ENCODE measurements at places on chromosomes 5 and 9.

GRCh38 chr5:33074548-33074947 is 363.4 kb downstream of the NPR3 start:
- no peak for DNase-seq

- no peak for DNase-seq
Observed at GRCh38 chr9:78562021-78562420, 265.1 kb downstream of the PSAT1 start.

- no peak for DNase-seq
Observed at GRCh38 chr9:121833061-121833460, 181.6 kb downstream of the DAB2IP start.

- DNase-seq, result no peak
Observed at GRCh38 chr5:4159681-4160080, 564.0 kb downstream of the IRX1 start.

- DNase-seq, result no peak
Observed at GRCh38 chr5:540906-541538, 16.8 kb upstream of the SLC9A3 start.

- no peak for DNase-seq
Observed at GRCh38 chr5:172602783-172603231, 38.3 kb upstream of the NEURL1B start.

- no peak for DNase-seq
Observed at GRCh38 chr5:175246889-175247520, 197.0 kb downstream of the DRD1 start.

- no peak for DNase-seq
Observed at GRCh38 chr9:104090578-104090977, 3.5 kb upstream of the SMC2 start.

DNA sequence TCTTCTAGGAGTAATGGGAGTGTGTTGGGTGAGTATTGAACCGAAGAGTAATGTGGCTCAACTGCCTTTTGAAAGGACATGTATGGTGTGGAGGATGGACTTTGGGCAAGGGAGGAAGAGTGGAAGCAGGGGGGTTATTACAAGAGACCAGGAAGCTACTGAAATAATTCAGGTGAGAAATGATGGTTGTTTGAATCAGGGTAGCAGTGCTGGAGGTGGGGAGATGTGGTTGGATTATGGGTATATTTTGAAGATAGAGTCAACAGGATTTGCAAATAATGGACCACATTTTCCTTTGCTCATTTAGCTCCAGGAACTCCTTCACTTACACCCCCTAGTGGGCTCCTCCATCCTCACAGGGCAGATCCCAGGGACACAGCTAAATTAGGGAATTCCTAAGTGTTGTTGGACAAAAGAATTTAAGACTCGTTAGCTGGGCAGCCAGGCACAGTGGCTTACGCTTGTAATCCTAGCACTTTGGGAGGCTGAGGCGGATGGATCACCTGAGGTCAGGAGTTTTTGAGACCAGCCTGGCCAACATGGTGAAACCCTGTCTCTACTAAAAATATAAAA is 1.2 kb upstream of the SLC4A9 start:
- no peak for DNase-seq

GRCh38 chr5:82784521-82784920 is 292.7 kb downstream of the TMEM167A start:
- DNase-seq, result no peak

DNA sequence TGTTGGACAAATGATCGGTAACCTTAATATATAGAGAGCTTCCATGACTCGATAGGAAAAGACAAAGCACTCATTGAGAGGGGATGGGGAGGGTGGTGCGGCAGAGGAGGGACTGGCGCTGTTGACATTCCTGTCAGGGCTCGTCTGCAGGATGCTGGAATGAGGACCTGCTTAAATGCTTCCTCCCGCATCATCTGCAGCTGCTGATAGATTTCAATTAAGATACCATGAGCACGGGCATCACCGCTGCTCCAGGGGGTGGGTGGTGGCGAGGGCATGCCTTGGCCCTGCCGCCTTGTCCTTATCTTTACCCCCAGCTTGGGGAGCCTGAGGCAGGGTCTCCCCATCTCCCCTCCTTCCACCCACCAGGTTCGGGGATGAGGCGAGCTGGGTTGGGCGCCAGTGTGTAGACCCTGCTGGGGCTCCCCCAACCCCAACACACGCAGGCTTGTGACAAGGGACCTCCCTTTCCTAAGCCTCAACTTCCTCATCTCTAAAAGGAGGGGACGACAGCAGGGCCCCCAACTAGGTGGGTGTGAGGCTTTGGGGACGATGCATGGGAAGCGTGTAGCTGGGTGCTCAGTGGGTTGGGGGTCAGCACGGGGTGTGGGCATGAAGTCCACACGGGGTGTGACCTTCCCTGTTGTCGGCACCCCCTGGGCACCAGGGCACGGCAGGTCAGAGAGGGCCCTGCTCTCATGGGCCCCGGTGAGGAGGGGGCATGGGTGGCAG is 11.7 kb upstream of the QRFP start:
- no peak for DNase-seq

DNA sequence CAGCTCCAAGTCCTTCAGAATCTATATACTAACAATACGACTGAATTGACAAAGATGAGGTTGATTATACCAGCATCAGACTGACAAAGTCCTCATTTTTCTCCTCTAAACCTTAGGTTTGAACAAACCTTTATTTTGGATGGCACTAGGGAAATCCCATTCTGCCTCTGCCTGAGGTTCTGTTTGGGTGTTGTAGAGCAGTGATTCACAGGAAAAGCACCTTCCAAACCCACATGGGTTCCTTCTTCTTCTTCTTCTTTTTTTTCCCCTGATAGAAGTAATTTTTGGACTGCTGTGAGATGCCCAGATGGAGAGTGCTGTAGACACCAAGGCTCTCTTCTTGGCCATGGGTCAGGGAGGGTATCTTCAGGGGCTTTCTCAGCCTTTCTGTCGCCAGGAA is 164.9 kb upstream of the PAPPA start:
- no peak for DNase-seq

GRCh38 chr5:136315667-136316066 is 49.7 kb downstream of the TRPC7 start:
- DNase-seq, result no peak

GRCh38 chr5:22835686-22836085 is 17.5 kb downstream of the CDH12 start:
- DNase-seq, result no peak

GRCh38 chr5:17018871-17019270 is 82.8 kb upstream of the MYO10 start:
- no peak for DNase-seq

- no peak for DNase-seq
Observed at GRCh38 chr9:113807173-113808061, 68.7 kb upstream of the ZNF618 start.

DNA sequence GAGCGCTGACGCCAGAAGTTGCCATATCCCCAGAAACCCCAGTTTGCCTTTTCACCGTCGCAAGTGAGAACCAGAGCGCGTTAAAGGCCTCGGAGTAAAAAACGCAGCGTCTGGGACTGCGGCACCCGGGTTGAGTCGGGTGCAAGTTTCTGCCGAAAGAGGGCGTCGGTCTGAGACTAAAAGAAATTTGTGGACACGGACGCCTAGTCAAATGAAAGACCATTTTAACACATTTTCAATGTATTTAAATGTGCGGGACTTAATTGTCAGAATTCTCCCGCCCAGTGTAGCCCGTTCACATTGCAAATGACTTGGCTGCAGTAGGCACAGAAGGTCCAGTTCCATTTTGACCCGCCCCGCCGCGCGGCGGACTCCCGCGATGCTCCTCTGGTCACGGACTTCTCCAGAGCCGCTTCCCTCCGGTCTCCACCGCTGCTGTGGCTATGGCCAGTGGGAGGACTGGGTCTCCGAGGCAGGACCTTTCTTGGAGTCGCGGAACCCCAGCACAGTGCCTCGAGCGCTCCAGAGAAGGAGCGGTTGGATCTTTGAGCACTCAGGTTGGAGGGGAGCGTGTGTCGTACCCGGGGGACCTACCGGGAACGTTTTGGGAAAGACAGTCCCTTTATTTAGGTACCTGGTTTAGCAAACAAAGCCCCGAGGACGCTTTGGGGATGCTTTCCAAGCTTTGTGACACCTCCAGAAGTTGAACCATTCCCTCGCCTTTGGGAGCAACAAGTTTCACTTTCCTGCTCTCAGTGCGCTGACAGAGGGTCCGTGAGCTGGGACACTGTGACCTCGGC is 1.2 kb upstream of the NPR3 start:
- no peak for DNase-seq

GRCh38 chr9:27581826-27582225 is 8.5 kb upstream of the C9orf72 start:
- DNase-seq, result no peak

DNA sequence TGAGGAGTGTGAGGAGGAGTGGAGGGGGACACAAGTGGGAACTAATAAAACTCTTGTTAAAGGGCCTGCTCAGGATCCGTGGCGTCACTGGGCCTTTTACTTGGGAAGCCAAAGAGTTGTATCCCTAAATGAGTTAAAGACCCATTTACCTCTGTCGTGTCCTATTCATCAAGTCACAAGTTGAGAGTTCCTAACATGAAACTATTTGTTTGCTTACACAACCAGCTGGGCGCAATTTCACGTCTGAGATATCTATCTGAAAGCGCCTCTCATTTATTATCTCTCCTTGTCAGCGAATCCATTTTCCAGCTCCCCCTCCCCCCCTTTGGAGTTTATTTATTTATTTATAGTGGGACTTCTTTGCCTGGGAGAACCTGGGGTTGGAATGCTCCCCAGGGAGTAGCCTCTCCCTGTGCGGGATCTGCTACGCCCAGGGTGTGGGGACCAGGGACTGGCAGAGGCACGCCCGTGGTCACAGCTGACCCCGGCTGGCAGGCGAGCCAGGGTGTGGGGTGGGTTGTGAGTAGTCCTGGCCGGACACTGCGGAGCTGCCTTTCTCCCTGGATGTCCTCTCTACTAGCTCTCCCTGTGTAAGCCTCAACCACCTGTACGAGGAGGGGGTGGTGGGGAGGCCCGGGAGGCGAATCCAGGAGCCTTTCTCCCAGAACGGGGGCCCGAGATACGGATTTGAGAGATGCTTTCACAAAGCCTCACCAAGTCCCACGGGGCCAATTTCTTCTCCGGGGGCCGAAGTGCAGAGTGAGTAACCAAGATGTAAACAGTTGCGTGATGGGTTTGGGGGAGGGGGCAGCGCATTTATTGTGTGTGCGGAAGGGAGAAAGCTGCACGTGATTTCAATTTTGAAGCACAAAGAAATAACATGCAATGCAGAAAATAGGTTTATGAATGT is 15.3 kb downstream of the NR2F1 start:
- DNase-seq, result no peak

GRCh38 chr5:34822956-34823715 is 15.8 kb upstream of the TTC23L start:
- no peak for DNase-seq

DNA sequence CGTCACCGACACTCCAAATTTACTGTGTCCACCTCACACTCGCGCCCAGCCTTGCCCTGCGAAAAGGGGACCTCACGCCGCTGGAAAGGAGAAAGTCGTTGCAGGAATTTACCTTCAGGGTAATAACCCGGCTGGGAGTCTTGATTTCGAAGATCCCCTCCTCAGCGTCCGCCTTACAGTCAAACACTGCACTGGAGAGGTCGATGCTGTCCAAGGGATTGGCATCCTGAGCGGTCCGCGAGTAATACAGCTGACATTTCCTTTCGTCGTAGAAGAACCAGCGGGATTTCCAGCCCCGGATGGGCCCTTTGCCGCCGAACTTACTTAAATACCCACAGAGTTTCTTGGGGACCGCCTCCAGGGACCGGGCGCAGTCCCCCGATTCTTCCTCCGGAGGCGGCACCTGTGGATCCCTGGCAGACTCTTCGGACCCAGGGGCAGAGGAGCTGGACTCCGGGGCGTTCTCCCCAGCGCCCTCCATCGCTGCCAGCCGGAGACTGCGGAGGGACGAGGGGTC is 330 bp downstream of the TBC1D2 start:
- no peak for DNase-seq

DNA sequence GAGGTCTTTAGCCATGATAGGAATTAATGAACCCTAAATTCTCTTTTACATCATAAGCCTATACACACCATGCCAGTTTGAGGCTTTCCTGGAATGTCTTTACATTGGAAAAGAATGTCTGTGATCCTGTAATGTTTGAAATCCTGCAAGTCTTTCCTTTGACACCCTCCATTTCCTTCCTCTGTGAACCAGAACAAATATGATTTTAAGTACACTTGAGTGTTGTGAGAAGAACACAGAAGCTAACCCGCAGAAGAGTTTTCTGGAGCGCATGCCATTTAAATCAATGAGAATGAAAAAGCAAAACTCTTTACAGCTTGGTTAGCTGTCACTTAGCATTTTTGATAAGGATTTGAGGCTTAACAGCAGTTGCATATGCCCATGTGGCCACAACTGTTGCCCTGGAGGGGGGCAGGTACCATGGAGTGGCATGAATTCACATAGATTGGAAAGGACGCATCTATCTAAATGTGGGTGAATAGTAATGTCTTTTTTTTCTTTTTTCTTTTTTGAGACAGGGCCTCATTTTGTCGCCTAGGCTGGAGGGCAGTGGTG is 372.6 kb downstream of the KDM4C start:
- no peak for DNase-seq

DNA sequence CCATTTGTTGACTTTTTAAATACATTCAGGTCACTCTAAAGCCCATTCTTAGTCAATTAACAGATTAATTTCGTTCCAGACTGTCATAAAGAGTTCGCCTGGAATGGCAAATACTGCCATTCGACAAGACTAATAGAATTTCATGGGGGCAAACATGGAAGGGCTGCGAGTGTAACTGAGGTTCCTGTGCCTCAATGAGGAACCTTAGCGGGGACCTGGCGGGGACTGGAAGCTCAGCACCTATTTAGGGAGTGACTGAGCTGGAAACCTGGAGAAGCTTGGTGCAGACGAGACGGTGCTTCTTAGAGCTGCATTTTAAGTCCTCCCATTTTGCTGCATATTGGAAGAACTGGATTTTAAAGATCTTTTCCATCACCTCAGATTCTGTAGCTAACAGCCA is 3.4 kb downstream of the VCAN start:
- no peak for DNase-seq

- DNase-seq, result no peak
Observed at GRCh38 chr5:145855763-145856267, 17.0 kb downstream of the GRXCR2 start.

GRCh38 chr9:113503131-113503541 is 39.6 kb downstream of the RGS3 start:
- DNase-seq, result no peak

DNA sequence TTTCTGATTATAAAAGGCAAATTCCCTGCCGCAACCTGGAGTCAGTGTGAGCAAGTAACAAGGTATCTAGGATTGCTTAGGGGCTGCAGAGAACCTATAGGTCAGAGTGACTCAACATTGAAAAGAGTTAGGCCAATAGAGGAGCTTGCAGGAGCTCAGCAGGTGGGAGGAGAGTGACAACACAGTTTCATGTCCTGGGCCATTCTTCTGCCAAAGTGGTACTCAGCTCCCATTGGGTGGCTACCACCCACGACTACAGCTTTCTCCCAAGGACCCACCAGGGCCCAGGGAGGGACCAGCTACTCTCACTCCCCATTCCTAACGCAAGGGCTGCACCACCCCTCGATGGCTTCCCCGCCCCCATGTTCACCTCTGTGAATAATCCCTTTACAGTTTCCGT is 86.7 kb upstream of the SPATA31C2 start:
- DNase-seq, result no peak

GRCh38 chr5:147403651-147404640 is 105.9 kb downstream of the DPYSL3 start:
- no peak for DNase-seq

- DNase-seq, result no peak
Observed at GRCh38 chr9:137918331-137919094, 40.9 kb downstream of the CACNA1B start.

GRCh38 chr5:1820381-1820780 is 19.2 kb downstream of the NDUFS6 start:
- no peak for DNase-seq
